ENCODE measurements at places on chromosomes 4 and X.

- no peak for DNase-seq
Observed at GRCh38 chrX:40244980-40245379, 147.2 kb upstream of the BCOR start.

- no peak for DNase-seq
Observed at GRCh38 chr4:93831716-93832496, 3.4 kb downstream of the ATOH1 start.

GRCh38 chr4:39495446-39496213 is 31.6 kb downstream of the UGDH start:
- no peak for DNase-seq

- no peak for DNase-seq
Observed at GRCh38 chrX:125894947-125895346, 271.1 kb downstream of the DCAF12L2 start.

DNA sequence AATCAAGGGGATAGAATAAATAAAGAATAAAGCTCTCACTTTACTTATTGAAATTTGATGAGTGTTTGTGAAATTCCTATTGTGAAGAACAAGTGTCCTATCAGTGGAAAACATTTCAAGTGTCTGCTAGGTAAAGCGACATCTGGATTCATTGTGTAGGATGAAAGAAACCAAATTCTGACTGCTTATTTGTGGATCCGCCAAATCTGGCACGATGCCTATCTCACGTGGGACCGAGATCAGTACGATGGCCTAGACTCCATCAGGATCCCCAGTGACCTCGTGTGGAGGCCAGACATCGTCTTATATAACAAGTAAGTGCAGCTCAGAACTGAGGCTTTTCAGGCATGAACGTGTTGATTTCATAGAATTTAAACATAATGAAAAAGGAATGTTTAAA is 1.9 kb downstream of the CHRNA9 start:
- DNase-seq: no peak

GRCh38 chrX:21408788-21409187 is 34.6 kb downstream of the CNKSR2 start:
- DNase-seq: no peak

DNA sequence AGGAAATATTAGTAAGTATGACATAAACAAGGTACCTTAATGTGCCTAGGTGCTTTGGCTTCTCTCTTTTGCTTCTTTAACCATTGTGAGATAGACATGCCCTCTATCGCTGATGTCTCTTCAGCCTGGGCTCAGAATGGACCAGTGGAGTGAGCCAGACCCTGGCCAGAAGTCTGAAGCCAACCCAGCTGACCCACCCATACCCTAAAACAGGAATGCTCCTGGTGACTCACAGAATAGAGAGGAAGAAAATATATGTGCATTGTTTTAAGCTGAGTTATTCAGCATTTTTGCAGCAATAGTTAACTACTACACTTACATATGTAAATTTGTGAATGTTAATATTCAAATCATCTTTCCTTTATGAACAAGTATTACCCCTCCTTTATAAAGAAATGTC is 167.5 kb upstream of the PCDH10 start:
- no peak for DNase-seq

DNA sequence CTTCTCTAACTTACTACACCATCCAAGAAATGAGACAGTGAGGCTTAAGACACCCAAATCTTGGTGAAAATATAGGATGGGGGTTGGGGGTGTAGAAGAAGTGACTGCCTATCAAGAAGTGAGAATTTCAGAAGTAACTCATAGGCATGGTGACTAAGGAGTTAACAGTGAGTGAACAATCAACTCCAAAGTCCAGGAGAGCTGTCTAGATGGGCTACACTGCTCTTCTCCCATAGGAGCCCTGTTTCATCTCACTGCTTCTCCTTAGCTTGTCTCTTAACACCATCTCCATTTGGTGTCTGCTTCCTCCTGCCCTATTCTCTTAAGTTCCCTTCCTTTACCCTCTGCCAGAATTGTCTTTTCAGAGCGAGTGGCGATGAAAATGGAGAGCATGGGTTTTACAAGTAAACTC is 22.7 kb downstream of the FABP2 start:
- DNase-seq: no peak

- no peak for DNase-seq
Observed at GRCh38 chrX:129613596-129613995, 41.2 kb downstream of the APLN start.

GRCh38 chr4:81227968-81228367 is 12.9 kb upstream of the PRKG2 start:
- DNase-seq: no peak

DNA sequence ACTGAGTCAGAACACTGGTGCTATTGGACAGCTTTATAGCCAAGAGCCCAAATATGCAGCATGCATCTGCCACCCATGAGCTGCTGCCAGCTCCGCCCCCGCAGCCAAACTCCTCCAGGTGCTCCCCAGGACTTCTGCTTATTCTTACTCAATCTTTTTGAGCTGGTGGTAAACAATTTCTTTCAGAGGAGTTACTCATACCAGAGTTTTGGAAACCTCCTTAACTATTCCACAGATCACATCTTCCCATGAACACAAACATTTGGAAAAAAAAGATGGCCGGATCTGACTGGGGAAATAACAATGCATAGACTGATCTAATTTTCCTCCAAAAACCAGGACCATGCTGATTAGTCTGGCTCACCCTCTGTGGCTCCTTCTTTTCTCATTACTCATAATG is 399.9 kb downstream of the GPM6A start:
- DNase-seq: no peak

DNA sequence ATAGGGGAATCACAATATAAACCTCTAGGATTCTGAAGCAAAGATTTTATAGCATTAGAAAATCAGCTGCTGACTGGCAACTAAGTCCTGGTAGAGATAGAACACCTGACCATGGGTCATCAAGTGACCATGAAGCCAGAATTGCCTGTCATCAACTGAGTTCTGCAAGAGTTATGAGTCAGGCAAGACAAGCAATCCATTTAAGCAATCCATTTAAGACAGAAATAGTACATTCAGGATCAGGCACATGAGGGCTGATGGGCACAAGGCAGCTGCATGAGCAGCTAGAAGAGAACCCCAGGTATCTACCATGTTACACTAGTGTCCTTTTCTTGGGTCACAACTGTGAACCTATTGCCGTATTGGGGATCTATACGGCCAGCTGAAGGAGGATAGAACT is 98.9 kb downstream of the SPRY1 start:
- DNase-seq: no peak

GRCh38 chr4:8593264-8594096 is 915 bp downstream of the CPZ start:
- no peak for DNase-seq

- DNase-seq: peak; percentile 29
Observed at GRCh38 chr4:36255577-36255976, 11.3 kb upstream of the ARAP2 start.

DNA sequence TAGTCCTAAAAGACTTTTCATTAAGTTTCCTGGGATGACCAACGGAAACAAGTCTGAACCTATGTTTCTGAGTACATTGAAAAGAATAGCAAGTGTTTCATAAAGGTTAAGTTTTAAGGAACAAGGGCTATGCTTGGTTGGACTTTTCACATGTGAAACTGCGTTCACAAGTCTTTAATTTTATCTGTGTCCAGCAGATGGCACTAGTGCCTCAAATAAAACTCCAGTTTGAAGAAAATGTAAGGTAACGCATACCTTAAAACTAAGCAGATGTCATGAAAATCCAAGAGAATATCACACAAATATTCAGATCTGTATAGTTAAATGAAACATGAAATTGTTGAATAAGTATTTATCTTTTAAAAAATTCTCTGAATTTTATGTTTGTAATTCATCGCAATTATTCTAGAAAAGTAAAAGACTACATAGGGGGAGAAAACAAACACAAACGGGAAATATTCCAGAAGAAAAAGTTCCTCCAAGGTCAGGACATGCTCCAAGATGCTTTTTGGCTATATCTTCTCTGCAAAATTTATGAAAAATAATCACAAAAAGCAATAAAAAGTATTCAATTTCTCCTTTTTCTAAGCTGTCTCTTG is 89.6 kb upstream of the MAD2L1 start:
- no peak for DNase-seq

DNA sequence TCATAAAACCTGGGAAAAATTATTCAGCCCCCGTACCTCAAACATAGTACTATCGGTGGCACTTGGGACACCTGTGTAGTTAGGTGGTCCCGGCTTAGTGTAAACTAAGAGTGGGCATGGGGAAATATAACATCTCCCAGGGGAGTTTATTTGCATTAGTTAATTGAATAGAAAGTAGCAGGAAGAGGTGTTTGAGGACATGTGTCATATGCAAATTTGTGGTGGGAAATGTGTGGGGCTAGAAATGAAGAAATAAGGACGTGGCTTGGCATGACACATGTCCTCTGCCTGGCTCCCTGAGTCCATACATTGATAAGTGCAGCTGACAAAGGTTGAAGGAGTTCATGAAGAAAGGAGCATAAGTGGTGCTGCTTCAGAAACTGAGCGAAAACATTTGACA is 483.6 kb downstream of the SH2D1A start:
- no peak for DNase-seq

All from amygdala (tissue), 56 donors.